Psoas muscle (tissue), 8 donors: ENCODE measurements at places on chromosomes 13 and 19.

GRCh38 chr19:53981376-53981951 is 10.0 kb upstream of the CACNG6 start:
- no peak for DNase-seq

- DNase-seq, result no peak
Observed at GRCh38 chr13:93925990-93926389, 553.5 kb downstream of the DCT start.

DNA sequence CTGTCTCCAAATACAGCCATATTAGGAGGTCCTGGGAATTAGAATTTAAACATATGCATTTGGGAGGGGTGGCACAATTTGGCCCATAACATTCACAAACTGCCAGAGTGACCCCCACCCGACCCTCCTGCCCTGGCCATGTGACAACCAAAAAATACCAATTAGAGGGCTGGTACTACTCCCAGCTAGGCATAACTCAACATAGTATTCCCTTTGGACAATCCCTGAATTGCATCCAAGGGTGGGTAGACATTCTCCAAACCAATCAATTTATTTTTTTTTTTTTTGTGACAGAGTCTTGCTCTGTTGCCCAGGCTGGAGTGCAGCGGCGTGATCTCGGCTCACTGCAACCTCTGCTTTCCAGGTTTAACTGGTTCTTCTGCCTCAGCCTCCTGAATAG is 29.8 kb downstream of the CLEC17A start:
- DNase-seq, result no peak

DNA sequence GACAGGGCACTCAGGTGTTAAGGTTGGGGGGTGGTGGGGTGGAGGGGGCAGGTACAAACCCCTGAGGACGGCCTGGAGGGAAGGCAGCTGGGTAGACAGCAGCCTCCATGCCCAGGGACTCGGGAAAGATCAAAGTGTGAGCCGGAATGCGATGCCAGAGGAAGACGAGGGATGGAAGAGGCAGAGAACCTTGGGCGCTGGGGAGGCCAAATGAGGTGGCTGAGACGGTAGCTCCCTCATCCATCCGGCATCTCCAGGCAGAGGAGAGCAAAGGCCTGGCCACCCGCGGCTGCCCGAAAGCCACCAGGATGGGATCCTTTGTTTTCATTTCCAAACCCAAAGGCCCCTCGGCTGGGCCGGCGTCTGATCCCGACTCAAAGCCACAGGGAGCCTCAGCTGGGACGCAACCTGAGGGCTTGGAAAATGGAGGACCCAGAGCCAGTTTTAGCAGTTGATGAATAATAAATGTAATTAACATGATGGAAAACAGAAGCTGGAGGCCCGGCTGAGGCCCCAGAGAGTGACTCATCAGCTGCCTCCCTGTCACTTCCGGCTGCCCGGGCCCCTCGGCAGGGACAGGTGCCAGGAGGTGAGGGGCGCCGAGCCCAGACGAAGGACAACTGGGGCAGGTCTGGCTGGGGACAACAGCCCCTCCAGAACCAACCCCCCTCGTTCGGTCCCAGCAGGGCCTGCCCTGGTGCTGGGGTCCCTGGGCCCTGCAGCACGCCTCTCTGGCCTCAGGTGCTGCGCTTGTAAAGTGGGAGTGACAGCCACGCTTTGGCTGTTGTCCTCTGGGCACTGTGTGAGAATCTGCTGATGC is 61.6 kb downstream of the CEBPG start:
- no peak for DNase-seq

GRCh38 chr13:41465241-41465847 is 8.0 kb downstream of the RGCC start:
- peak; percentile 58 for DNase-seq
